ENCODE measurements at places on chromosomes 11 and 22.

DNA sequence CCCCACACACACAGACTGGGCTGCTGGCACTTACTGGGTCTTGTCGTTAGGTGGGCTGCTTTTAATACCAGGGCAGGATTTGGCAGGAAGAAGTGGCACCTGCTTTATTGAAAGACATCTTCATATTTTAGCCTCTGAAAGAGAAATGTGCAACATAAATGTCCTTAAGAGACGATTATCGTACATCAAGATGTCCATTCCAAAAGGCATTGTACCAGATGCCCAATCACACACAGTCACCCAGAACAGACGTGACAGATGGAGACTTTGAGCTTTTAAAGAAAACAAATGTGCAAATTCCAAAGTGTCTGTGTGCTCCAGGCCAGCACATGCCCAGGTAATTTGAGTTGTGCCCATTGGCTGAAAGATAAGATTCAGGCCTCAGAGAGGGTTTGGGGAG is 155.7 kb downstream of the RRAS2 start:
- DNase-seq, result no peak

DNA sequence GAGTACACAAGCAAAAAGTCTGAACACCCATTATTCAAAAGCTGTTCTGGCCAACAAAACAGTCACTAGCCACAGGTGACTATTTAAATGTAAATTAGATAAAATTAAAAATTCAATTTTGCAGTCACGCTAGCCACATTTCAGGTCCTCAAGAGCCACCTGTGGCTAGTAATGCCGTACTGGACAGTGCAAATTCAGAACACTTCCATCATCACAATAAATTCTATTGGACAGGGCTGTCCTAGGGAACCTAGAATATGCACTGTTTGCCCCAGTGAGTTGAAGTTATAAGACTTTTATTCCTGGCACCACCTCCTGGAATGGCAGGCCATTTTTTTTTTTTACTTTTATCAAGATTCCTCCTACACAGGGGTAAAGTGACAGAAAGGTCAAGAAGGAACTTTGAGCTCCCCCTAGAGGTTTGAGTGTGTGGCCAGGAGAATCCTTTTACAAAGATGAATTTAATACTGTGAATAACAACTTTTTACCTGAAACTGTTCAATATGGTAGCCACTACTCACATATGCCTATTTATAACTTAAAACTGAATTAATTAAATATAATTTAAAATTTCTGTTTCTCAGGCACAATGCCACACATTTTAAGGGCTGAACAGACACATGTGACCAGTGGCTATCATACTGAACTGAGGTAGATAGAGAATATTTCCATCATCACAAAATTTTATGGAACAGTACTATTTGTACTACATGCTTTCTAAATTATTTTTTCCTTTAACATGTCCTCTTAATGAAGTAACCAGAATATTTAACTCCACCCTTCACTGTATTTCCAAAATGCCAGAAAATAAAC is 6.5 kb downstream of the MSANTD2 start:
- DNase-seq, result no peak

DNA sequence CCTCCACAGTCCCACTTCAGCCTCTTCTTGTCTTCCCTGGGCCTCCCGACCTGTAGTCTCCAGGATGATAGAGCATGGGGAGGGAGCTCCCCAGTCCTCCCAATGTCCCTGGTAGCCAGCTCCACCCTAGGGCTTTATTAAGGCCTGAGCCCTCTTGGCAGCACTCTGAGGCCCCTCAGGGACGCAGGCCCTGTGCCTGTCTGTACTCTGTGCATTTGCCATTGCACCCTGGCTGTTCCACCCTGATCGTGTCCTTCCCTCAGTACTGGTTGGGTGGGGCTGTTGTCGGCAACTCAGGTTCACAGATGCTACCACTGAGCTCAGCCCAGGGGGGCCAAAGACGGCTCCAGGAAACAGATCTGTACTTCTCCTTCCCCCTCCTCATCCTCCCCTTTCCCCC is 7.2 kb downstream of the SSTR3 start:
- no peak for DNase-seq

DNA sequence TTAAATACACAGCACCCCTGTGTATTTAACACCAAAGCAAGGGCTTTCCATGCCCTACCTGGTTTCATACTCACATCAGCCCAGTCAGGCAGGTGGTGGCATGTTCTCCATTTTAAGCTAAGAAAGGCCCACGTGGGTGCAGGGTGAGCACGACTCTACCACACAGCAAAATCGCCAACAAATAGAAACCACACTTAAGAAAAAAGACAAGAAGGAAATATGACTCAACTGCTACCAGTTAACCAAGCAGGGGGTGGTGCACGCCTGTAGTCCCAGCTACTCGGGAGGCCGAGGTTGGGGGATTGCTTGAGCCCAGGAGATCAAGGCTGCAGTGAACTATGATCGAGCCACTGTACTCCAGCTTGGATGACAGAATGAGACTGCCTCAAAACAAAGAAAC is 35.2 kb upstream of the TFIP11 start:
- DNase-seq, result no peak

GRCh38 chr11:122097419-122098001 is 18.5 kb downstream of the BLID start:
- no peak for DNase-seq

DNA sequence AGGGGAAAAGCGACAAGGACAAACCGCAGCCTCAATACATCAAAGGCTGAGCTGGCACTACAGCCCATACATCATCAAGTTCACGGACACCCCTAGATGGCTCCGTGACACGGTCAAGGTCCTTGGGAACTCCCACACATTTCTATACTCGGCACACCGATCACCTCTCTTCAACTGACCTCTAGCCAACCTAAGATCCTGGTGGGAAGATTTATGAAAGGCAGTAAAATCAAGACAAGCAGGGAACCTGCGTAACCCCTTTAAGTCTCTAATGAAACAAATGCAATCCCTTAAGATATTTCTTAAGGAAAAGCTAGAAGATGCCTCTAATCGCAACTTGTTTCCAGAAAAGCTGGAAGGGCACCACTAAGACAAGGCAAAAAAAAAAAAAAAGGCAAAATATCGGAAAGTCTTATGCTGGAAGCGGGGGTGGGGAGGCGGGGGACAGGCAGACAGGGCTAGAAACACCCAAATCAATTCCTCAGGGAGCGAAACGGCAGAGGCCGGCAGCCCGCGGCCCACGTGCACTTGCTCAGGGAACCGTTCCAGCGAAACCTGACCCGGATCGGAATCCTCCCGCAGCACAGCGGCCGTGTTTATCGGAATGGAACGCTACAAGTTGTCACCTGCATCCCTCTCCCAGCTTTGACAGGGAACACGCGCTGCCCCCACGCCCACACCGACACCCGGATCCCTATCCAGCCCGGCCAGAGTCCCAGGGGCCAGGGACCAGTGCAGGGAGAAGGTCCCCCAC is 1.4 kb downstream of the ARHGAP20 start:
- DNase-seq, result peak; percentile 54

DNA sequence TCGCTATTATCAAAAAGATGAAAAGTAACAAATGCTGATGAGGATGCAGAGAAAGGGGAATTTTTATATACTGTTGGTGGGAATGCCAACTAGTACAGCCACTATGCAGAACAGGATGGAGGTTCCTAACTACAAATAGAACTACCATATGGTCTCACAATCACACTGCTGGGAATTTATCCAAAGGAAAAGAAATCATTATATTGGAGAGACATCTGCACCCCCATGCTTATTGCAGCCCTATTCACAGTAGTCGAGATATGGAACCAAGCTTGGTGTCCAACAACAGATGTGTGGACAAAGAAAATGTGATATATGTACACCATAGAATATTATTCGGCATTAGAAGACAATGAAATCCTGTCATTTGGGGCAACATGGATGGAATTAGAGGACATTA is 19.6 kb upstream of the POU2AF2 start:
- no peak for DNase-seq

DNA sequence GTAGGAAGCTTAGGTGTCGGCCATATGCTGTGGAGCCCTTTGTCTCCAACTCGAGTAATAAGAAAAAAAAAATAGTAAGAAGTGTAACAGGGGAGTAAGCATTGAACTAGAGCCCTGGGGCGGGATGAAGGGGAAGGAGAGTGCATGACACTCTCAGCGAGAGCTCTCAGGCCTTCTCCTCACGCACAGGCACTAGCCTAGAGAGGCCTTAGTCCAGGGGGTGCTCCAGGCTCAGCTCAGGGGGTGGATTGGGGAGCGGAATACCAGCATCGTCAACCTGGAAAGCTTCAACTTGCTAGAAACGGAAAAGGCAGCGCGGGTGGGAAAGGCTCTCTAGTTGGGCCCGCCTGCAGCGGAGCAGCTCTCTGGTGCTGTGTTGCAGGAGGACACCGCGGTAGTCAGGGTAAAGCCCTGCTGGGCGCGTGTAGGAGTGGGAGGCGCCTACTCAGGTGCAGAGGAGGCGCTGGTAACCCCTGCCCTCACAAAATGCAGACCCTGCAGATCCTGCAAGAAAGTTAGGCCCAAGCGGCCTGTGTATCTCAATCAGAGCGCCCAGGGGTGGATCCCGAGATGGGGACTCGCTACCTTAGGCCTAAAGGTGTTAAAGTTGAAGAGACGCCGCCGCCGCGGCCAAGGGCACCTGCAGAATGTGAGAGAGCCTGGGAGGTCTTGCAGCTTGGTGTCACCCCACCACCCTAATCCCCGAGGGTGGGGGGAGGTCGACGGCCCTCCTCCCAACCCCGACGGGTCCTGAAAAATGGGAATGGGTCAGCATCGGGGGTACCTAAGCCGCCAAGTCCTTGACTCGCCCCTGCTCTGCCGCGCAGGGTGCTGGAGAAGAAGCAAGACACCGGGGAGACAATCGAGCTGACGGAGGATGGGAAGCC is 2.8 kb downstream of the SLC17A6 start:
- peak; percentile 77 for DNase-seq

DNA sequence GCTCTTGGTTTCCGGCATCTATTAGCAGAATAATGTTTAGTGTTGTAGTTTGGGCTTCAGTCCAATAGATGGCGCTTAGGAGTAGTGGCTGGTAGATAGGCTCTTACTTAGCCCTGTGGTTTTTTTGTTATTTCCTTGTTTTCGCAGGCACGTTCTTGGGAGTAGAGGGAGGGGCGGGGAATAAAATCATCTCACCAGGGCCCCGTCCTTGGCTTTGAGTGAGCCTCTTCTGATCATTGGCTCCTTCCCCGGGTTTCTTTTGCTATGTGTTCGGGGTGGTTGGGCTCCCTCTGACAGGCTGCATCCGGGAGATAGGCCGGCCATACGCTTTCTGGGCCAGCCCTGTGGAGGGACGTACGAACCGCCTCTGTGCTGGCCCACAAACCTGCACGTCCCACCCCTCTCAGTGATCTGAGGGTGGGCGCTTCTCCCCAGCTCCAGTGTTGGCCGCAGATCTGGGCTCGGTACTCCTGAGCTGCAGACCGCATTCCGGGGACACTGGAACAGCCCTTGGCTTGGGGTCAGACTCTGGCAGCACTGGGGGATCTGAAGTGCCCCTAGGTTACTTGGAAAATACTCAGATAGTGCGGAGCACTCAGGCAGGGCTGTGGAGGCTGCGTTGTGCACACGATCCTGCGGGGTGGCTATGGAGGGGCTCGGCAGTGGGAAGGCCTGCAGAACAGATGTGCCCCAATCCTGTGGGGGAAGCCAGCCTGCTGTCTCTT is 217.0 kb downstream of the DYNC2H1 start:
- DNase-seq, result peak; percentile 41

DNA sequence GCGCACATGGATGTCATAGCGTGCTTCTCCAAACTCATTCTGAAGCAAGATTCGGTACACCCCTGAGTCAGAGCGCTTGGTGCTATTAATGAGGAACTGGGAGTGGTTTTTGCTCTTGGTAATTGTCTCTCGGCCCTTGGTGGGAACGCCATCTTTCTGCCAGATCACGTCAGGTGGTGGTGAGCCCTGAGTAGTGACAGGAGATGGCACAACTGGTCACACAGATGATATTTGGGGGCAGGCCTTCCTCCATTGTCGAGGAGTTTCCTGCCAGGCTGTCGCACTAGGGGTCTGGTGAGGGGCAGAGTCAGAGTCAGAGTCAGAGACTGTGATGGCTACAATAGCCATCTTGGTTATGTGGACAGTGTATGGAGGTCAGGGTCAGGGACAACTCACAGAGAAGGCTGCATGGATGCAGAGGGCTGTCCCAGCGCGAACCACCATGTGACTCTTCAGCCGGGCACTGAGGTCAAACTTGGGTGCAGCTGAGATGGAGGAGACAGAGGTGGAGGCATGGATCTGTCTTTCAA is 9.3 kb downstream of the TMEM86A start:
- no peak for DNase-seq
